ENCODE measurements at places on chromosomes 12 and 14.
A peak's percentile ranks its signal among the peaks of the same experiment; 100 is the strongest.

DNA sequence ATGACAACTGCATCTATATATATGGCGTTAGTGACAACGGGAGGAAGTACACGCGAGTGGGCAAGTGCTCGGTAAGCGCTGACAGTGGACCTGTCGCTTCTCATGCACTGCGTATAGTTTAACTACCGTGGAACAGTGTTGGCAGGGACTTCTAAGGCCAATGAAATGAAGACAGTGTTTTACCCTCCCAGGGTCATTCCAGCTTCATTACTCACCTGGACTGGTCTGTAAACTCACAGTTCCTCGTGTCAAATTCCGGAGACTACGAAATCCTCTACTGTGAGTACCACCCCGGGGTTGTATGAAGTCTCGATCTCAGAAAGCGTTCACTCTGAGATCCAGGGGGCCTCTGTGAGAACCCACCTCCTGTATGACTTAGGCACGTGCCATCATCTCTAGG, 129.2 kb upstream of the EVL start:
- no peak for DNase-seq

GRCh38 chr14:77094672-77095284, 3.3 kb upstream of the CIPC start:
- DNase-seq = peak; percentile 80

DNA sequence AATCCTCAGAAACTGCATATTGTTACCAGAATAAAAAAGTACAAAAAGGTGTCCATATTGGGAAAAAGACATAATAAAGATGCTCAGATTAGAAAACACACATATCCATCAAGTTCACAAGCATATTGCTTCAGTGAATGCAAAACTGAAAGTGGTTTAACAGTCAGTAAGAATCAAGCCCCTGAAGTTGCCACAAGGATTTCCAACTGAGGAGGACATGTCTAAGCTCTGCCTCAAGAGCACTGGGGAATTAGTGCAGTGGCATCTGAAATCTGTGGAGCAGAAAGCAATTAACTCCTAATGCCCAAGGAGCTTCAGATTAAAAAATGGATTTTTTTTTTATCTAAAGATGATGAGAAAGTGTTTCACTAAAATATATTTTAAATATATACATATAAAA, 113.2 kb downstream of the DENND5B start:
- no peak for DNase-seq

DNA sequence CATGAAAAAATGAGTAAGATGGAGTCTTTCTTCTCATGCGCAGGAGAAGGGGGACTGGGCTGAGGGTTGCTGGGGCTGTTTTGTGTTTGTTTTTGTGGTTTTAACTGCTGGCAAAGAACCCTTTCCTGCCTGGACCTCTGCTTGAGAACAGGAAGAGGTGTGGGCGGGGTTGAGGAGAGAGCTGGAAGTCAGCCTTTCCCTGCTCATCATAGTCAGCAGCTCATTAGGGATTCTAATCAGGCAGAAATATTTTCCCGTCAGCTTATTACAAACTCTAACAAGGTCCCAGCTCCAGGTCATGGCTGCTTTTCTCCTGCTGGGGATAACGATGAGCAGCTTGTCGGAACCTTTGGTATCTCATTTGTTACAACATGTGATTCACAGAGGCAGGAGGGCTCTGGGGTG, 185.0 kb upstream of the NRXN3 start:
- DNase-seq = no peak

GRCh38 chr12:104596898-104597843, 140.4 kb downstream of the CHST11 start:
- no peak for DNase-seq

- DNase-seq = no peak
Measured at GRCh38 chr12:84113666-84114065, 798.9 kb downstream of the SLC6A15 start.

DNA sequence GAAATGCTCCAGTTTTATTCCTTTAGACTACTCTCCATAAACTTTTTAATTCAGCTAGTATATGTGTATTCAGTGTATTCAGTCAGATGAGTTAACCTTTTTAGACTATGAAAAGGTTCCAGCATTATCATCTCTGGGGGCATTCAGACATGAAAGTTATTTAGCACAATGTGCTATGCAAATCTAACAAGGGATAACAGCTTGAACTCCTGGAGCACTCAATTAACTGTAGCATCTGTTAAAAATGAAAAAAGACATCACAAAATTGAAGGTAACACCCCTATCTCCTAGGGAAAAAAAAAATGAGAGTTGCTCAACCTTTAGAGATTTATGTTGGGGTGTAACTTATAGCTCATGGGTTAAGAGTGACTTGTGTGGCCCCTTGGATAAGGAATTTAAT, 211.5 kb downstream of the PHLDA1 start:
- DNase-seq = no peak

DNA sequence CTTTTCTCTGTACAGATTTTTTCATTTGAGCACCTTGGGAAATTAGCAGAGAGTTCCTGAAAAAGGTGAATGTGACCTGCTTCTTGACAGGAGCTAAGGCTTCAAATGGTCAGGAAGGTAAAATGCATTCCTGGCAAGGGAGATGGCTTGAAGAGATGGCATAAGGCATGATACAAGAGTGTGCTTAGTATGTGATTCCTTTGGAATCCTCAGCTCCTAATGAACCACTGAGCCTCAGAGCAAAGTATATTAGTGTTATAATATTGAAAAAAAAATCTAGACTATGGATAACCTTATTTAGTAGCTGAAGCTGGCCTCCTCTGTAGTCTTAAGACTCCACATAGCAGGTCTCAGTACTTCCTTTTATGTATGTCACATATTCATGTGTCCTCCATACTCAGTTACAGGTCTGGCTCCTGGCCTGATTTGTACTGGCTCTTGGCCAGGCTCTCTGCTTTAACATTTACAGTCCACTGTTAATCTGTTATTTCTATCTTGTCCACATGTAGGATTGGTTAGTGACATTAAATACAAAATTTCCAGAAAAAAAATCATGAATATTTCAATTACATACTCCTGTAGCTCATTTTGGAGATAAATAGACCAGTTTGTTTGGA, 17.9 kb downstream of the TOGARAM1 start:
- DNase-seq = no peak

DNA sequence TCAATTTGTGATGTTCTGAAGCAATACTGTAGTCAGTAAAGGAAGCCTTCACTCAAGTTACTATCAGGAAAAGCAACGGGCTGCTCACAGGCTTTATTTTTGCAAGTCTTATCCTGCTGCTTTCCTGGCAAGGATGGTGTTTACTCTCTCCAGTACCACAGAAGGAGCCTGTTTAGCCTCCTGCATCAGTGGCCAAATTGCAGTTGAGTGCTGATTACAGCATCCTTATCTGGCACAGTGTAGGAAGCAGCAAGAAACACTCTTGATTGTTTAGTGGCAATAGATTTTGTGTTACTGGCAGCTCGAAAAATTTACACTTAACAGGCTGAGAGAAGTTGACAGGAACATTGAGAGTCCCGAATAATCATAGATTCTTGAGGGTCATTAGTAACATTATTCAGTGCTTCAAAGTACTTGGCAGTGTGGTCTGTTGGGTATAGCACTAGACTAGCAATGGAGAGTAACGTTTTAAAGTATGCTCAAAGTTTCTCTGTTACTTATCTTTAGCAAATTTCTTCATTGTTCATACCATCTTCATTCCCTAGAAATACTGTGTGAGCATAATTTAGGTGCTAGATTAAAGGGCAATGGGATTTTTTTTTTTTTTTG, 11.7 kb downstream of the TULP3 start:
- no peak for DNase-seq

GRCh38 chr14:49405291-49405690, 180.9 kb downstream of the RPS29 start:
- DNase-seq = peak; percentile 13

- no peak for DNase-seq
Measured at GRCh38 chr14:106269451-106270204, 743.2 kb downstream of the TMEM121 start.

- no peak for DNase-seq
Measured at GRCh38 chr12:4047421-4047820, 174.2 kb upstream of the PARP11 start.

DNA sequence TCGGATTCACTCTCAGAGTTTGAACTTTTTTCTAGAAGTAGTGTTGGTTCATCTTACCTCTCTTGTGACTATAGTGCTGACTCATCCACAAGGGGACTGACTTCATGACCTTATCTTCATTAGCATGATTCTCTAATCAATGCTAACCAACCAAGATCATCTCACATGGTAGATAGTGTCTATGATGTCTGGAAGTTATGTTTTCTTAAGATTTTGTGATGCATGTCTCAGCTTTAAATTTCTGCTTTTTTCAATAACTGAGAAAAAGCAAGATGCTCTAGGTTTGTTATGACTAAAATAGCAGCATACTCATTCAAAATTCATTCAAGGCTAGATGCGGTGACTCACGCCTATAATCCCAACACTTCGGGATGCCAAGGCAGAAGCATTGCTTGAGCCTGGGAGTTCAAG, 12.3 kb upstream of the SLC35E3 start:
- DNase-seq = no peak

DNA sequence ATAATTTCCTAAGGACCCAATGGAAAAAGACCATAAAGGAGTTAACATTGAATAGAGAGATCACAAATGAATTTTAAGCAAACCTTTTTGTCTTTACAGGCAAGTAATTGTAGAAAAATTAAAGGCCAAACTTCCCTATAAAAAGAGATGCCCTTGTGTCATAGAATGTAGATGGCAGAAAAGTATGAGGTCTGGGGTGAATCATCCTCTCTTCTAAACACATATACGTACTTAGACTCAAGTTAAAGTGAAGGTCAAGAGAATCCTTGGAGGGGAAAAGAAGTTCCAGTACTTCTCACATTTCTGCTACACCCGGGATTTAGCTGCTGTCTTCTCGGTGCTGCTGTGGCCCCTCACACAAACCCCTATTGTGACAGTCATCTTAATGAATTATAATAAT, 116.2 kb upstream of the ARID2 start:
- no peak for DNase-seq

DNA sequence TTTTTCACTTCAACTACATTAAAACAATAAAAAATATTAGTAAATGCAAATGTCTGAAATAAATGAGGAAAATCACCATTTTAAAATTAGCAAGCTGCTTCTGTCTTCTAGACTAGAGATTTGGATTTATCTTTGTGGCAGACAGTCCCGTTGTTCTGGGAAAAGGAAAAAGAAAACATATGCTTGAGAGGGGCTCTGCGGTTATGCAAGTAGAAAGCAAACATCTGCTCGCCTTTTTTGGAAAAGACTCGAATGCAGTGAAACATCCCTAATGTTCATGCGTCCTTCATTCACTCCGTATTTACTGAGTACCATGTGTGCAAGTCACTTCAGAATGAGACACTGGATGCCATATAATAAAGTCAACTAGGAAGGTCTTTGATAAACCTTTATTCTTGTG, 44.9 kb downstream of the IFNG start:
- no peak for DNase-seq

- DNase-seq = no peak
Measured at GRCh38 chr12:13154831-13155230, 41.7 kb upstream of the EMP1 start.

GRCh38 chr12:103462675-103463074, 33.1 kb downstream of the C12orf42 start:
- no peak for DNase-seq

GRCh38 chr14:92022036-92022435, 17.8 kb downstream of the TRIP11 start:
- no peak for DNase-seq

GRCh38 chr14:105286759-105287144, 14.0 kb downstream of the BRF1 start:
- no peak for DNase-seq

DNA sequence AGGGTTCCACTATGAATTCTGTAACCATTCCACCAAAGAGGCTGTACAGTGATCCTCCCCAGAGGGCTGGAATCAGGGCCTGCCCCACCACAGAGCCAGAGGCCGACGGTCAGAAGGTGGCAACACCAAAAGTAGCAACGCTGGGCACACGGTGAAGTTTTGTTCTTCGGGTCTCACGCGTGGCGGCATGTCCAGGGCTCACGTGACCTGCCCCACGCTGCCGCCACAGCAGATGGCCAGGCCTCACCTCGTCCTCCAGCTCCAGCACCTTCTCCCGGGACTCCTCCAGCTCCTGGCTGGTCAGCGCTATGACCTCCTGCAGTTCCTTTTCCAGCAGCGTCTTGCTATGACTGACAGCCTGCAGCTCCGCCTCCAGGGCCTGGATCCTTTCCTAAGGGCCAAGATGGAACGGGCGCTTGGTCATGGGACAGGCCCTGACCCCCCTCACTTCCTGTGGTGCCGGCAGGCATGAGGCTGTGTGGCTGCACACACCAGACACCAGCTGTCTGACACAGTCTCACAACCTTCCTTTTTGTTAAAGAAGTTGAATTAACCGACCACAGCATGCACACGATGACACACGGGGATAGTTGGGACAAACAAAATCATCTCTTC, 22.4 kb upstream of the ANKLE2 start:
- DNase-seq = no peak

All from activated CD4-positive, alpha-beta T cell treated with anti-CD3 and anti-CD28 coated beads, Interleukin-2, Interleukin-6, amounts not matched to agents 100 ng/mL and 50 ng/mL, durations not matched to agents 16 hours and 8 hours (primary cell).